ENCODE measurements at places on chromosomes 1 and 21.
A peak's percentile ranks its signal among the peaks of the same experiment; 100 is the strongest.

- no peak for DNase-seq
Observed at GRCh38 chr1:167438171-167439138, 79.9 kb downstream of the CD247 start.

DNA sequence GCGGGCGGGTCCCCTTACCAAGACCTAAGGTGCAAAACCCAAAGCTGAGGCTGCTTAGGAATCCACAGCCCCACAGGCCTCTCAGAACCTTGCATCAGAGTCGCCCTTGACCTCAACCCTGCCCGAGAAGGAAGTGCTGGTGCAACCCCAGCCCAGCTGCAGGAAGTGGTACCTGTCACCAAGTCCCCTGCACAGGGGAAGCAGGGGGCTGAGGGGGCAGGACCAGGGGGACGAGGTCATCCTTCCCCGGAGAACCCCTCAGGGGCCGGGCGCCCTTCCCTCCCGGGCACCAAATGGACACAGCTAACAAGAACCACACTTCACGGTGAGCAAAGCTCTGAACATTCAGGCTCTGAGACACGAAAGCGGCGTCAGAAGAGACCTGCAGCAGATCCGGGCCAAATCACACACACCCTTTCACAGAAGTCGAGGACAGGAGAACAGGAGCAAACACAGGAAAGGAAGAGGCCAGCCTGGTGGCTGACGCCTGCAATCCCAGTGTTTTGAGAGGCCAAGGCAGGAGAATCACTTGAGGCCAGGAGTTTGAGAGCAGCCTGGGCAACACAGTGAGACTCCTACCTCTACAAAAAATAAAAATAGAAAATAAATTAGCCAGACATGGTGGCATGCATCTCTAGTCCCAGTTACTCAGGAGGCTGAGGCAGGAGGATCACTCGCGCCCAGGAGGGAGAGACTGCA, 6.4 kb downstream of the ITGB2 start:
- DNase-seq: no peak

DNA sequence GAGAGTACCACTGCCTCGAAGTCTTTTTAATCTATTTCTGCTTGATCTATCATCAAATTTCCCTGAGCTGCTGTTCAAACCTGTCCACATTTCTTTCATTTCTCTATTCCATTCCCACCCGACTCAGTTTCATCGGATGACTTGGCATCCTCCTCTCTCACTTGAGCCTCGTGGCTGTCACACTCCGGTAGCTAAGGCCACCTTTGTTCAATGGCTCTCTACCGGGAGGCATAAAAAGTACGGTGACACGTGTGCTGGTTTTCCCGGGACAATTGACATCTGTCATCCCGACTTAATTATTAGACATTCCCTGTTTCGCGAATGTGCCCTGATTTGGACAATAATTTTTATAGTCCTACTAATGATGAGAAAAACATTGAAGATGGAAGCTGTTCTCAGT, 22.6 kb downstream of the MIS18A start:
- no peak for DNase-seq

DNA sequence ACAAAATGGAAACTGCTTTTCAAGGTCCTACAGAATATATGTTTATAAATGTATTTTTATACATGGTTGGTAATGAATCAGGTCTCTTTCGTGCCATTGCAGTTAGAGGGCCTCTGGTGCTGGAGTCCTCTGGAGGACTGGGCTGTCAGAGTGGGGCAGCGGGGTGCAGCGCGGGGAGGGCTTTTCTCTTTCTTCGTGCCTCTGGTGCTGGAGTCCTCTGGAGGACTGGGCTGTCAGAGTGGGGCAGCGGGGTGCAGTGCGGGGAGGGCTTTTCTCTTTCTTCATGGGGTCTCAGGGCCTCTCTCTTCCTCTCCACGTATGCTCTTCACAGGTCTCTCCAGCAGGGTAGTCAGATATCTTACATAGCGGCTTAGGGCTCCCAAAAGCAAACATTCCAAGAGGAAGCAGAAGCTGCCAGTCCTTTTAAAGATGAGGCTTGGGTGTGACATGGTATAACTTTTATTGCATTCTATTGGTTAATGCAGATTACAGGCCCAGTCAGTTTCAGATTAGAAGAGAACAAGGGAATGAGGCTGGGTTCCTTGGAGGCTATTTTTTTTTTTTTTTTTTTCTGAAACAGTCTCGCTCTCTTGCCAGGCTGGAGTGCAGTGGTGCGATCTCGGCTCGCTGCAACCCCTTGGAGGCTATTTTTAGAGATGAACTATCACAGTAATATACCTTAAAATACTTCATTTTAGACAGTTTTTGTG, 13.1 kb downstream of the SDCCAG8 start:
- peak; percentile 52 for DNase-seq

GRCh38 chr21:36699546-36700294, 805 bp downstream of the SIM2 start:
- DNase-seq: no peak

GRCh38 chr1:153567621-153568366, 2.1 kb upstream of the S100A2 start:
- DNase-seq: no peak

- DNase-seq: no peak
Observed at GRCh38 chr1:32521165-32521564, 18.1 kb upstream of the ZBTB8A start.

DNA sequence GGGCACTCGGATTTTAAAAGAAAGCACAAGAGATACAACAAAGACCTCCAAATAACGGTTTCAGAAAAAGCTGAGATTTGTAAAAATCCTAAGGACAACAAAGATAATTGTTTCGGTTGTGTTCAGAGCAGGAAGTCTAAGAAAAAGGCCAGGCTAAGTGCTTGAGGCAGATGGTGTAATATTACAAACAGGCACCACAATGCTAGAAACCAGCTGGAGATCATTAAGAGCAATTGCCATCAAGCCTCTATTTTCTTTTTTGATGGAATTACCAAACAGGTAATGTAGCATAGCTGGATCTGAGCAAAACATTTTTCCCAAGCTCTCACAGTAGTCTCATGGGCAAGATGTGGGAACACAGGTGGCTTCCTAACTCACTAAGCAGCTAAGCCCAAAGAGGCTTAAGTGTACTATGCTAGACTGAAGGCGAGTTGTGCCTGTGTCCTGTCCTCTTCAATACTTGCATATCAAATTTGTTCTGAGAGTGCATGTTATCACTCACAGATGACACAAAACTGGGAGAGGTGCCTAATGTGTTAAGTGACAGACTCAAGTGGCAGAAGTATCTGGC, 161.6 kb downstream of the GLUL start:
- no peak for DNase-seq

- DNase-seq: peak; percentile 79
Observed at GRCh38 chr1:172897738-172898137, 153.0 kb downstream of the TNFSF18 start.

DNA sequence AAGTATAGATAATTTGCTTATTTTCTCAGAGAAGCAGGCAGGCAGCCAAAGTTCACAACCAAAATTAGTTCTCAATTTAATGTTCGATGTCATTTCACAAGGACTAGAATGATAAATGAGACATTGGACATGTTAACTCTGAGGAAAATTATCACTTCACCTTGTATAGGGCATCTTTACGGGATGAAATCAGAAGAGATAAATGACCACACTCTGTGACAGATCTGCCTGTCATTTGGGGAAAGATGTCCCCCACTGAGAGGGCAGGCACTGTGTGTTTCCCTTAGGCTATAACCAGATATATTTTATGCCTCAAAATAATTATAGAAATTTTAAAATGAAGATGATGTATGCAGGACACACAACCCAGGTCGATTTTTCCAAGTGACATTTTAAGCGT, 642.9 kb downstream of the BRINP3 start:
- no peak for DNase-seq

DNA sequence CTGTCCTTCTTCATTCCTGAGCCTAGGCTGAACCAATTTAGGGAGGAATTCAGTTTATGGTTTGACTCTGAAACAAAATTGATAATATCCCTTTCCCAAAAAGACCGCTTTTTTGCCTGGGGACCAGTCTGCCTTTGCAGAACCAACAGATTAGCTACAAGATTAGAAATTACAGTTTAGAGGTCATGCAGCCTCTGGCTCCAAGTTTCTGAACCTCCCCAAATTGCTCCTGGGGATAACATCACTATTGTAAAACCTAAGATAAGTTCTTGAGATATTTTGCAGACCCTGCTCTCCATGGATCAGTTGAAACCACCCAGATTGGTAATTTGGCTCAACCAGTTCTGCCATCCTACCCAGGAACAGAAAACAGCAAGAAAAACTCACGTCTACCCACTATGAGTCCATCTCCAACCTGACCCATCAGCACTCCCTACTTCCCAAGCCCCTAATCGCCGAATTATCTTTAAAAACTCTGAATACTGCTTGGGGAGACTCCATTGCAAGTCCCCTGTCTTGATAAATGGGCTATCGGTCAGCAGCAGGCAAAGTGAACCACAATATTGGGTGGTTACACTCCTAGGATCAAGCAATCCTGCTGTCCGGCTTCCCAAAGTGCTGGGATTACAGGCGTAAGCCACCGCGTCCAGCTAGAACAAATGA, 605 bp upstream of the RABGGTB start:
- no peak for DNase-seq

- no peak for DNase-seq
Observed at GRCh38 chr21:30874526-30874925, 6.9 kb downstream of the KRTAP11-1 start.

DNA sequence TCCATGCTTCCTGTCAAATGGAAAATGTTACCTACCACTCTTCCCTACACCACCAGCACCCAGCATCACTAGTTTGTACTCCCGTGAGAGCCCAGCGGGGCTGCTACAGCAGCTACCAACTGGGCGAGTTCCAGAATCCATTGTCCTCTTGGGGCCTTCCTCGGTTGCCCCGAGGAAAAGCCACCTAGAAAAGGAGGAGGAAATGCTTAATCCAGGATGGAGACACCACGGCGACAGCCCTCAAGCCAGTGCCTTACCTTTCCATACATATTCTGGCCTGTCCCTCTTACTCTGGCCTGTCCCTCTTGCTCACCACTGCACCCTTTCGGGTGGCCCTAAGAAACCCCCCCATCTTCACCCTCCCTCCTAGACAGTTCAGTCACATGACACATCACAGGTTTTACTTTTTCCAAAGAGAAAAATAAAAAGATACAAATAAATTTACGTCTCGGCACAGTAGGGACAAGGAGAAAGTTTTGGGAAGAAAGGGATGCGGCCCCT, 478 bp downstream of the RIT1 start:
- DNase-seq: peak; percentile 24

GRCh38 chr1:118918940-118919259, 69.2 kb downstream of the TBX15 start:
- DNase-seq: no peak
